ENCODE measurements at places on chromosomes 1 and 21. TPM values are rescaled to one million over a fixed set of nuclear protein-coding genes. Genes with fewer than 3 reads are reported as not detected.

The MCL1 gene
- total RNA-seq: 233 TPM

The RIMS3 gene
- 0.33 TPM for total RNA-seq

The PROX1 gene
- total RNA-seq: under 0.01 TPM

The FAM72A gene
- total RNA-seq: 1.8 TPM

The DMBX1 gene
- not detected for total RNA-seq

The CLCNKB gene
- under 0.01 TPM for total RNA-seq

The HAPLN2 gene
- total RNA-seq: not detected

The PPIAL4G gene
- total RNA-seq: not detected

The PGBD5 gene
- 0.17 TPM for total RNA-seq

The TEKT2 gene
- 0.50 TPM for total RNA-seq

The GPR37L1 gene
- not detected for total RNA-seq

The C1orf185 gene
- total RNA-seq: not detected

The MPL gene
- not detected for total RNA-seq

The IL22RA1 gene
- total RNA-seq: not detected

The HSF2BP gene
- 1.2 TPM for total RNA-seq

The LEPROT gene
- 46.0 TPM for total RNA-seq

The NPHS2 gene
- not detected for total RNA-seq

The TMEM269 gene
- not detected for total RNA-seq

The MAEL gene
- not detected for total RNA-seq

The RGS13 gene
- total RNA-seq: not detected

The CFAP74 gene
- 0.26 TPM for total RNA-seq

The C1QTNF12 gene
- 1.0 TPM for total RNA-seq

The C1orf141 gene
- not detected for total RNA-seq

The ERVH48-1 gene
- total RNA-seq: not detected

The NCAM2 gene
- total RNA-seq: 8.5 TPM

The ADAM30 gene
- total RNA-seq: not detected

The CASQ2 gene
- total RNA-seq: not detected

The ESPN gene
- not detected for total RNA-seq

The GABPA gene
- total RNA-seq: 28.6 TPM

The MRPL9 gene
- total RNA-seq: 86.5 TPM

The HUNK gene
- total RNA-seq: under 0.01 TPM

The ADCY10 gene
- total RNA-seq: under 0.01 TPM

The FOXO6 gene
- under 0.01 TPM for total RNA-seq

The BEND5 gene
- total RNA-seq: 0.77 TPM

The TRIM45 gene
- 4.6 TPM for total RNA-seq

The IVNS1ABP gene
- total RNA-seq: 20.0 TPM

The CSF3R gene
- under 0.01 TPM for total RNA-seq

The KLF17 gene
- 0.50 TPM for total RNA-seq

The FAM177B gene
- not detected for total RNA-seq

The NOS1AP gene
- total RNA-seq: 0.17 TPM

The SMAP2 gene
- total RNA-seq: 16.7 TPM

Data from fibroblast of lung (primary cell).